ENCODE measurements at places on chromosomes 1 and 21.

GRCh38 chr1:162004441-162004950, 19.2 kb downstream of the OLFML2B start:
- no peak for DNase-seq

DNA sequence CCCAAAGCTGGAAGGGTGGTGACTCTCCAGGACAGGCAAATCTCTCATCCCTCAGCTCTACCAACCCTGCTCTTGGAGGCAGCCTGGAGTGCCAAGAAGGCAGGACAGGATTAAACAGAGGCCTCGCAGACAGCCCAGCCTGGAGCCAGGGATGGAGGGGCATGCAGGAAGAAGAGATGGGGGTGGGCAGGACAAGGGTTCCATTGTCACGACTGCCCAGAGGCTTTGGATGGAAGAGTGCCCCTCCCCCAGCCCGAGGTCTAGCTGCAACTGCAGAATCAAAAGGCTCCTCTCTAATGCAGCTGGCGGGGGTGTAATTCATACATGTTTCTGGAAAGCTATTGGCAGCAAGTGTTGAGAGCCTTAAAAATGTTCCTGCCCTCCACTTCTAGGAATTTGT, 8.8 kb downstream of the RAB7B start:
- DNase-seq: no peak

DNA sequence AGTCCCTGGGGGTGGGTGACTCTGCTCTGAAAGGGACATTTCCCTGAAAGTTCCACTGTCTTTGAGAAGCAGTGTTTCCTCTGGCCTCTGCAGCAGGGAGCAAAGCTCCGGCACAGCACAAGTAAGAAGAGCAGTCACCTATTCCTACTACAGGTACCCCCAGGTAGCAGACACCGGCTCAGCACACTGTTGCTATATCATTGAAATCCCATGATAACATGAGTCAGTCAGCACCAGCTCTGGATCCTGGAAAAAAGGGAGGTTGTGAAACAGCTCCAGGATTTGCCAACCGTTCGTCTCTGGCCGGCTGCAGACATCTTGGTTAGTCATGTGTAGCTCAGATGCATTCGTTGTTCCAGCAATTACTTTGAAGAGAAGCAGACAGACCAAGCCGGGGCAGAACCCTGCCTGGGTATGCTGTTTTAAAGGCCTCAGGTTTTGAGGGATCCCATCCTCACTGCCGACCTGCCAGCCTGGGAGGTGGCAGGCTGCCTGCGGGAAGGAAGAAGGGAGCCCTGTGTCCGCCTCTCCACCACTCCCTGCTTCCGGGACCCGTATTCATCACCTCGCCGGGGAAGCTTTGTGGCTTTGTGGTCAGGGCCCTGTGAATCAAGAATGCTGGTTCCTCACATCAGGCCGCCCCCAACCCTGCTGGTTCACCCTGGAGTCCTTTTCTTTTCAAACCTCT, 139.2 kb downstream of the CLIC6 start:
- DNase-seq: no peak

GRCh38 chr1:109133815-109134214, 19.9 kb downstream of the ELAPOR1 start:
- DNase-seq: no peak

GRCh38 chr1:210143465-210144062, 89.0 kb upstream of the SERTAD4 start:
- DNase-seq: peak; percentile 9

DNA sequence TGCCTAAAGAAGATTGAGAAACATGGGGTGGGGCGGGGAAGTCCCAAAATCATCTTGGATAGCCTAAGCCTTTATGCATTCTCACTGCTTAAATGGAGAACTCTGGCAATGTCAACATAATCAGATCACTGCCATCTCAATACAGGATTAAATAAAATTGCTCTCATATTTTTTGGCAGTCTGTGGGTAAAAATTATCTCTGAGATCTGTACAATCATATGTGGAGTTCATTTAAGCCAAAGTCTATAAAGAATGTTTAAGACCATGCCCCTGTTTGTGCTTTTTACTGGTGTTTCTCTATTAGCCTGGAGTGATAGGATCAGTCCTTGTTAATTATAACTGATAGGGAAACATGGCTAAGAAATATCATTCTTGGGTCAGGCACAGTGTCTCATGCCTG, 136.3 kb downstream of the GPR52 start:
- DNase-seq: no peak

DNA sequence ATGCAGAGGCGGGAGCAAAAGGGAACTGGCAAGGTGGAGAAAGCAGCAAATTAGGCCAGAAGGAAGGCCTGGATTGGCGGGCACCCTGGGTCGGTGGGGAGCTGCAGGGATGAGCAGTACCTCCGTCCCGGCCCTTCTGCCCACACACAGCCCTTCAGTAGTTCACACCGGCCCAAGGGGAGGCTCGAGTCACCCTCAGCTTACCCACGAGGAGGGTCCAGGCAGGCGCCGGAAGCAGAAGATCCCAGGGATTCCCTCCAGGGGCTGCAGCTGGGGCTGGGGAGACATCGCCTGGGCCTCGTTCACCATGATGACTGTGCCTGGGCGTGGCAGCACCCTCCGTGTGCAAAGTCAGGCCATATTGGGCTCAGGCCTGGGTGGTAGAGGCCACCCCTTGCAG, 190.0 kb downstream of the PRDM16 start:
- no peak for DNase-seq

- no peak for DNase-seq
Observed at GRCh38 chr1:172472495-172472894, 28.6 kb upstream of the PIGC start.

GRCh38 chr1:25795946-25796810, 3.8 kb upstream of the SELENON start:
- DNase-seq: no peak

DNA sequence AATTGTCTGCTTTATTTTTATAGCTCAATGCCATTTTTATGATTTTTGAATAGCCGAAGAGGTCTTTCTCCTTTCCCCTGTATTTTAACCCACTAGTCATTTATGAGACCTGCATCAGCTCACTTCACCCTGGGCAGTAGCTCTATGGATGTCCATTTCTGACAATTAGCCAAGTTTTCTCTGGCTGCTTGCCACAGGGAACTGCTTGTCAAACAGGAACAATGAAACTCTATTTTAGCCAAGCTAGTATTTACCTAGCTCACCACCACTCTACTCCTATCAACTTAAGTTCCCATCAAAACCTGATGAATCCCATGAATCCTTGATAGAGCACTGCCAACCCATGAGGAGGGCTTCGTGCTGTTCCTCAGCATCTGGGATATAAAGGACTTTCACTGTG, 406.7 kb downstream of the RWDD3 start:
- DNase-seq: no peak

DNA sequence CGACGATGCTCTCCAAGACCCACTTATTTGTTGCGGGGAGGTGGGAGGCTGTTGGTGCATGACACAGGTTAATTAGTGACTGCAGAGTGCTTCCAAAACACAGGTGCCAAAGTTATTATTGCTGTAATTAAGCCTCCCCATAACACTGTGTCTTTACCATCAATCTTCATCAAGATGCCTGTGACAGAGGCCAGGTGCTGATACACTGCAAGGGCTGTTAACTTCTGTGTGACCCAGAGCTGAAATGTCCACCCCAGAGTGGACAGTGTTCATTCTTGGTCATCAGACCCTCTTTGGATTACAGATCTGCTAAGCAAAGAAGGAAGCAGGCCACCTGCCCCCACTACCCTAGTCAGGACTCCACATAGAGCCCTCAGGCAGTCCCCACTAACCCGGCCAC, 55.5 kb downstream of the CAPN8 start:
- no peak for DNase-seq

GRCh38 chr1:97351846-97352245, 569.0 kb downstream of the DPYD start:
- no peak for DNase-seq

DNA sequence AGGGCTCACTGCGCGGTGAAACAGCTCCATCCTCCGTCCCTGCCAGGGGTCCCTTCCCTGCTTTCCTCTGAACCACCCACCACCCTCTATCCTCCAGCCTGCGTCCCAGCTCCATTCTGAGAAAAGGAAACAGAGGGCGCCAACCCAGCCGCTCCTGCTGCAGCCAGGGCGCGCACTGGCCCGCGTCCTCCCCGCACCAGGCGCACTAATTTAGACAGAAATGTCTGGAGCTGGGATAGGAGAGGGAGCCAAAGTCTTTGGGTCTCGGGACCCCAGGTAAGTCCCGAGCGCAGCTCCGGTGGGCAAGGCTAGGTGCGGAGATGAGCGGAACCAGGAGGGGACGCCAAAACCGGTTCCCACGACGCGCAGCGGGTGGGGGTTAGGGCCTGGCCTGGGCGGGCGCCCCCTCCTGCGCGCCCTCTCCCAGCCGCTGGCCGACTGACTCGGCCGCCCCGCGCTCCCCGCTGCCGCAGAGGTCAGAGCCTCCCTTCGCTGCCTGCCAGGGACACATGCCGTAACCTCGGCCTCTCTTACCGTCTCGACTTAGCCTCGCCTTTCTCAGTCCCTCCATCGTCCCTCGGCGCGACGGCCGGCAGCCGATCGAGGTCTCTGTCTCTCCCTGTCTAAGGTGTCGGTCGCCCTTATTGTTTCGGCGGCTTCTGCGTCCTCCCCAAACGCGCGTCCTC, 2.0 kb downstream of the CAMK2N1 start:
- peak; percentile 23 for DNase-seq

- no peak for DNase-seq
Observed at GRCh38 chr1:174191349-174191862, 32.1 kb downstream of the RABGAP1L start.

GRCh38 chr21:18917622-18918021, 514.0 kb upstream of the TMPRSS15 start:
- DNase-seq: no peak

DNA sequence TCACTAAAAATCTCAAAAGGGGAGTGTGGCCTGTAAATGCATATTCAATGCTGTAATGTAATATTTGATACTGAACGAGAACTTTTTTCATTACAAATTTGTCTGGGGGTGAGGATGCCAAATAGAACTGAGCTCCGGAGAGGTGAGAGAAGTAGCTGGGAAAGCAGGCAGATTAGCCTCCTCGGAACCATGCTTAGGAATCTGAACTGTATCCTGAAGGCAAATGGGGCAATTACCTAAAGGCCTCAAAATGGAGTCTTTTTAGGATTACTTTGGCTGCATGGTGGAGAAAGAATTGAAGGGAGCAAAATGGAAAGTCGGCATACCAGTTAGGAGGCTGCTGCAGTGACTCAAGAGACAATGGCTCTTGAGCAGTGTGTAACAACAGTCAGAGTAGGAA, 178.8 kb downstream of the CDC7 start:
- no peak for DNase-seq

- DNase-seq: no peak
Observed at GRCh38 chr1:231666220-231666936, 39.8 kb downstream of the DISC1 start.

- no peak for DNase-seq
Observed at GRCh38 chr21:15309721-15310120, 244.9 kb upstream of the NRIP1 start.

DNA sequence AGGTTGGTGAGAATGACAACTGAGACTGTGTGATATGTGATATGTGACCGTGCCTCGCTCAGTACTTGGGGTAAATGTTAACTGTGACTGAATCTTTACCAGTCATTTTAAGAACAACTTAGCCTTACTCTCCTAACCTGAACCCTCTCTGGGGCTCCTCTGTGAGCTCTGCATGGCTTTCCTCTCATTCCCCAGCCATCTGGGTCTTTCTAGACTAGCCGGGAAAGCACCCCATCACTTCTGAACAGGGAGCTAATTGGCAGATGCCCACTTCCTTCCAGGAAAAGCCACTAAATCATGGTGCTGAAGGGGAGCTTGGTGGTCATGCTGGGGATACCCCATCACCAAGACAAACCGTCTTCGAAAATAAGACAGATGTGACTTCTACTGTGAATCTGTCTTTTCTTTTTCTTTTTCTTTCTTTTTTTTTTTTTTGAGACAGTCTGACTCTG, 16.5 kb upstream of the FOXO6 start:
- no peak for DNase-seq

GRCh38 chr21:17598437-17598836, 14.3 kb downstream of the BTG3 start:
- no peak for DNase-seq

DNA sequence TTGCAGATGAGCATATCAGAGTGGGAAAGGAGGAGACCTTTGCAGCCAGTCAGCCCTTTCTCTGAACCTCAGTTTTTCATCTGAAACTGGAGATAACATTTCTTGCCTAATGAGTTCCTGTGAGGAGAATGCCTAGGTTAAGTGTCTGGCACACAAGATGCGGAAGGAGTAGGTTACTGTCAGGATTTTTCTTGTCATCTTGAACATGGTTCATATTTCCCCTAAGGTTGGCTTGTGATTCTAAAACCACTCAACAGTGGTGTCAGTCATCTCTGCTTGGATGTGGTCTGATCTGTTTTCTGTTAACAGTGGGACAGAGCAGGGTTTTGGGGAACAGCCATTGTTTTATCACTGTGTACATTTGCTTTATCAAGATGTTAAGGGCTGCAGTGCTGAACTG, 70.6 kb downstream of the TGFB2 start:
- no peak for DNase-seq

DNA sequence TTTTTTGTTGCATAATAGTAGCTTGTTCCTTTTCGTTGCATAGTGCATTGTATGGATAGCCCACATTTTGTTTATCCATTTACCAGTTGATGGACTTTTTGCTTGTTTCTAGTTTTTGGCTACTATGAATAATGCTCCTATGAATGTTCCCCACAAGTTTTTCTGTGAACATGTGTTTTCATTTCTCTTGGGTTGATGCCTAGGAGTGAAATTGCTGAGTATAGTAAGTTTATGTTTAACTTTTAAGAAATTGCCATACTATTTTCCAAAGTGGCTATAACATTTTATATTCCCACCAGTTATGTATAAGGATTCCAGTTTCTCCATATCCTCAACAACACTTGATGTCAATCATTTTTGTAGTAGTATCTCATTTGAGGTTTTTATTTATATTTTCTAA, 84.8 kb upstream of the CACYBP start:
- no peak for DNase-seq

DNA sequence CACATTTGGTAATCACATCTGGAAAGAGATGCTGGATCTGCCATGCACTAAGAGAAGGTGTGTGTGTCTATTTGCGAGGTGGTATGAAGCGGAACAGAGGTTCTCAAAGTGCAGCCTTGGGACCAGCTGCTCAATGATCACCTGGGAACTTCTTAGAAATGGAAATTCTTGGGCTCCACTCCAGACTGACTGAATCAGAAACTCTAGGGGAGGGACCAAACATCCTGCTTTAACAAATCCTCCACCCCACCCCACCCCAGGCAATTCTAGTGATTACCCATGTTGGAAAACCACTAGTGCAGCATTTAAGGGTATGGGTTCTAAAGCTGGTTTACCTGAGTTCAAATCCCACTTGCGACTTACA, 143.9 kb upstream of the JUN start:
- DNase-seq: no peak

DNA sequence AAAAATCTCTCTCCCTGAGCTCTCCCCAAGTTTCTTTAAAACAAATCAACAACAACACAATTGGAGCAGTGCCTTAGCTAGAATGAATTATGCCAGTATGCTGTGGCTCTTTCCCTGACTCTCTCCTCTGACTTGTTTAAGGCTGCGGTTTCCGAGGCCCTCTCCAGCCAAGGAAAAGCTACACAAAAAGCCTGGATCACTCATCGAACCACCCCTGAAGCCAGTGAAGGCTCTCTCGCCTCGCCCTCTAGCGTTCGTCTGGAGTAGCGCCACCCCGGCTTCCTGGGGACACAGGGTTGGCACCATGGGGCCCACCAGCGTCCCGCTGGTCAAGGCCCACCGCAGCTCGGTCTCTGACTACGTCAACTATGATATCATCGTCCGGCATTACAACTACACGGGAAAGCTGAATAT, 1.9 kb downstream of the S1PR1 start:
- DNase-seq: no peak

- no peak for DNase-seq
Observed at GRCh38 chr1:17791480-17791879, 36.3 kb downstream of the ACTL8 start.

- DNase-seq: no peak
Observed at GRCh38 chr1:43708002-43708410, 670 bp downstream of the ST3GAL3 start.
